Fibroblast of skin of right biceps (primary cell): ENCODE measurements at places on chromosomes 16 and 17.

GRCh38 chr17:4407216-4407615 lies 26.5 kb upstream of the SPNS3 start:
- no peak for DNase-seq

DNA sequence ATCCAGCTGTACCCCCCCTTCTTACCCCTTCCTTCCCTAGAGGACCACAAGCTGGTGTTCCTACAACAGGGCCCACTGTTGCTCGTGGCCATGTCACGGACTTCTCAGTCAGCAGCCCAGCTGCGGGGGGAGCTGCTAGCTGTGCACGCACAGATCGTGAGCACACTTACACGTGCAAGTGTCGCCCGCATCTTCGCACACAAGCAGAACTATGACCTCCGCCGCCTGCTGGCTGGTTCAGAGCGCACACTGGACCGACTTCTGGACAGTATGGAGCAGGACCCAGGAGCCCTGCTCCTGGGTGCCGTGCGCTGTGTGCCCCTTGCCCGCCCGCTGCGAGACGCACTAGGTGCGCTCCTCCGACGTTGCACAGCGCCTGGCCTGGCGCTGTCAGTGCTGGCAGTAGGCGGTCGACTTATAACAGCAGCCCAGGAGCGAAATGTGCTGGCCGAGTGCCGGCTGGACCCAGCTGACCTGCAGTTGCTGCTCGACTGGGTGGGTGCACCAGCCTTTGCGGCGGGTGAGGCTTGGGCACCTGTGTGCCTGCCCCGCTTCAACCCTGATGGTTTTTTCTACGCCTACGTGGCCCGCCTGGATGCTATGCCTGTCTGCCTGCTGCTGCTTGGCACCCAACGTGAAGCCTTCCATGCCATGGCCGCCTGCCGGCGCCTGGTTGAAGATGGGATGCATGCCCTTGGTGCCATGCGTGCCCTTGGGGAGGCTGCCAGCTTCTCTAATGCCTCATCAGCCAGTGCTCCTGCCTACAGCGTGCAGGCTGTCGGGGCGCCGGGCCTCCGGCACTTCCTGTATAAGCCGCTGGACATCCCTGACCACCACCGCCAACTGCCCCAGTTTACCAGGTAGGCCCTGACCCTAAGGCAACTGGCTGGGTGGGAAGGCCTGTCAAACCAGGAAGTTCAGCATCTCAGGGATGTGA lies 3.6 kb downstream of the MON1B start:
- DNase-seq: no peak

GRCh38 chr16:85180827-85181738 lies 68.8 kb upstream of the CIBAR2 start:
- no peak for DNase-seq

DNA sequence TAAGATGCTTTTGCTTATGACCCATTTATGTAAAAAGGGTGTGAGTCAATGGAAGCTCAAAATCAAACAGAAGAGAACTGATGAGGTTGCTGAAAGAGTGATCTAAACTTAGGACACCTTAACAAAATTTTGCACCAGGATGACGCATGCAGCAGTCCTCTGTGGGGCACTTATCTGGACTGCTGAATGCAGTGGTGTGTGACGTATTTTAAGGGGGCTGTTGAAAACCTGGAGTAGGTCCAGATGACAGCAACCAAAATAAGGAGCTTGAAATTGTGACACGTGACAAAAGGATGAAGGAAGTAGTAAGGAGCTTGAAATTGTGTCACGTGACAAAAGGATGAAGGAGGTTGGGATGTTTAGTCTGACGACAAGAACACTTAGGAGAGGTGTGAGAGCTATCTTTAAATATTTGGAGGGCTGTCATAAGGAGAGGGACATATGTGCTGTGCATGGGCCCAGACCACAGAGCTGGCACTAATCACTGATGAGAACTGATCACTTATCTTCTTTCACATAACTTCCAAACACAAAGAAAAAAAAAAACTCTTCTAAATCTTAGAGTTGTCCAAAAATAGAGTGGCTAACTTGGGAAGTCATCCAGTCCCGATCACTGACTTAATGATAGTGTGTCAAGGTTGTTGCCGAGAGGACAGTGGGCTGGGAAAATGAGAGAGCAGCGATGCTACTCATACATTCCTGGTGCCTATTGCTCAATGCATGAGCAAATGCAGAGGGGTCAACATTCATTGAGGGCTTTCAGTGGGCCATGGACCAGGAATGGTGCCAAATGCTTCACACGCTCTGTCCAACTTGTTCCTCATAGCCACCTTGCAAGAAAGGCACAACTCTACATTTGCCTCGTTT lies 264.2 kb upstream of the ZFHX3 start:
- DNase-seq: no peak
